ENCODE measurements at places on chromosomes 7 and 10.

DNA sequence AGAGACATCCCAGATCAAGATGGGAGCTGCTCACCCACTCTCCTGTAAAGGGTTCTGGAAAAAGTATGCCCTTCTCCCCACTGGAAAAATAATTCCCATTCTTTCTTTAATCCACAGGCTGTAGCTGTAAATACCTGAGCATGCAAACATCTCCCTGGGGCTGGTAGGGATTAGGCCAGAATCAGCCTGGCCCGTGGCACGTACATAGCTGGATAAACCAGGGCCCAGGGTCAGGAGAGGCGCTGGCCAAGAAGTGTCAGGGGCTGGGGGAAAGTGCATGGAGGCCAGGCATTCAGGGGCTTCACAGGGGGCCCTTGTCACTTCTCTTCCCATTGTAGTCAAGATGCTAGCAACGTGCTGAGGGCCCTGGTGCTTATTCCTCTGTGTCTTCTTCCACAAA, 30.7 kb upstream of the AQP1 start:
- no peak for DNase-seq

- no peak for DNase-seq
Measured at GRCh38 chr7:68805159-68805558, 793.1 kb upstream of the AUTS2 start.

DNA sequence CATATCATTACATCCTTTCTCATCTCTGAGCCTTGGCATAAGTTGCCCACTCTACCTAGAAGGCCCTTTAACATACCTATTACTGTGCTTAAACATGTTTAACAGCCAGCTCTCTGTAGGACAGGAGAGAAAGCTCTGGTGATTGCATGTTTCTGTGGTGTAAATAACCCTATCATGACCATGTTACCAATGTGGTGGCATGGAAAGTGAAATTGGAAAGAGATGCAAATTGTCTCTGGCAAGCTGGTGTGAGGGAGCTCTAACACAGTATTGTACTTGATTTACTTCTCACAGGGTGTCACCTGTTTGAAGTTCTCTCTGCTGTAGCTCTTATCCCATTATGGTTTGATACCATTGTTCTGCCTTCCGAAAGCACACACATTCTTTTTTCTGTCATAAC, 231.8 kb upstream of the DKK1 start:
- DNase-seq, result no peak

GRCh38 chr10:99537086-99537988, 4.6 kb downstream of the NKX2-3 start:
- no peak for DNase-seq

- DNase-seq, result no peak
Measured at GRCh38 chr7:1240517-1241257, 8.0 kb downstream of the UNCX start.

GRCh38 chr10:132539894-132540293, 2.3 kb downstream of the INPP5A start:
- no peak for DNase-seq

GRCh38 chr7:17802056-17802455, 138.2 kb downstream of the SNX13 start:
- no peak for DNase-seq

- no peak for DNase-seq
Measured at GRCh38 chr7:46368871-46369270, 447.8 kb upstream of the IGFBP3 start.

DNA sequence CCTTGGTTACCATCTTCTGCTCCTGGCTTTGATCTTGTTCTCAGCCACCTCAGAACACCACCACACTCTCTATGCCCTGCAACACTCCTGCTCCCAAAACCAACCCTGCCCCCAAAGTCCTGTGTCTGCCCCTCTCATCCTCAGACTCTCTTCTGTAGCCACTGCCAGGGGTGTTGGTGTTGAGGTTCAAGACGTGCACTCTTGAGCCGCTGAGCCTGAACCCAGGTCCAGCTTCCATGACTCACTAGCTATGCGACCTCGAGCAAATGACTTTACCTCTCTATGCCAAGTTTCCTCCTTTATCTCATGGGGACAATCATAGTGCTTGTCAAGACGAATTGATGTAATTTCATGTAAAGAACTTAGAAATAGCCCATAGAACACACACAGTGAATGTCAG, 840 bp upstream of the ATP6V0A4 start:
- no peak for DNase-seq

- no peak for DNase-seq
Measured at GRCh38 chr10:26881600-26882331, 21.0 kb upstream of the ABI1 start.

DNA sequence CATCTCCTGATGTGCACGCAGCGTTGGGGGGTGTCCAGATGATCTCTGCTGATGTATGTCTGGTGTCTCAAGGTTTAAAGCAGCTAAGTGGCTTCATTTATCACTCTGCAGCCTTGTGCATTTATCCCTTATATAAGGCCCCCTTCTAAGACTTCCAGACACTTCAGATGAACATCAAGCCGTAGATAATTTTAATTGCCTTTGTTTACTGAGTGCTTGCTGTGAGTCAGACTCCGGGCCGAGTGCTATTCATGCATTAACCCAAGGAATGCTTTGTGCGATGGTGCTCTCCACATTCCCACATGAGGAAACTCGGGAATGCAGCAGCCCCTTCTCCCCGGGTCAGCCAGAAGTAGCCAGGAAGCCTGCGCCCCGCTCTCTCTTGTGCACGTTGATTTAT, 328.6 kb upstream of the COBL start:
- DNase-seq, result no peak

- no peak for DNase-seq
Measured at GRCh38 chr7:158260567-158261361, 326.9 kb downstream of the PTPRN2 start.

- DNase-seq, result no peak
Measured at GRCh38 chr10:80506189-80506575, 31.5 kb upstream of the SH2D4B start.

DNA sequence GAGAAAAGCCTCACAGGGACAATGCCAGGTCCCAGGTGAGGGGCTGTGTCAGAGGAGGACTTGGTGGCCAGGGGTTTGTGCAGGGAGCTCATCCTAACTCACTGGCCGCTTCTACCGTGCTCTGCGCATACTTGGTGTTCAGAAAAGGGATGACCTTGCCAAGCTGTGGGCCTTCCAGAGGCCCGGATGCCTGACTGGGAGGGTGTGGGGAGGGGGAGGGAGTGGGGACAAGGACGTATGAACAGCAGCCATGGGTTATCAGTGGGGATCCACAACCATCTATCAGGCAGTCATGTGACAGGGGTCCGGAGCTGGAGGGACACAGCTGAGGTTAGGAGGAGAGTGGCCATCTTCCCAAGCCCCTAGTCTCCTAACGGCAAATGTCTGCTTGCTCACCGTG, 6.2 kb downstream of the SFXN4 start:
- no peak for DNase-seq

- no peak for DNase-seq
Measured at GRCh38 chr7:22425361-22425760, 68.4 kb upstream of the RAPGEF5 start.

DNA sequence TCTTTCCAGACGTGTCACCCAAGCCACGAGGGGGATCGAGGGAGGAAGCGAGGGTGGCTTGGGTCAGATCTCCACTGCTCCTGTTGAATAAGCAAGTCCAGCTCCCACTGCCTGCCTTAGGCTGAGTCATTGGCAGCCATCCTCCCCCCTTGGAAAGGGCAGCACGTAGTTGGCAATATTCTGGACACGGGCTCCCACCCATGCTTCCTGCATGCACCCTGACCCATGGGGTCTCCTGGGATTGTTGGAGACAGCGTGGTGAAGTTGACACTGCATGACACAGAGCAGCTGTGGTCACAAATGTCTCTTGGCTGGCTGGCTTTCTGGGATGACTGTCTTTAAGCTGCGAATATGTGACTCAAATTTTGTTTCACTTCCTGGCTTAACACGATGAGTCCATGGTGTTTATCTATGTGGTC, 11.2 kb downstream of the BTBD16 start:
- DNase-seq, result no peak

Measured in stimulated activated CD4-positive, alpha-beta T cell treated with anti-CD3 and anti-CD28 coated beads, TNF-alpha, amount 100 ng/mL, for 1 hour (primary cell).